Aorta (tissue), 5 donors: ENCODE measurements at places on chromosomes 7 and 10.

DNA sequence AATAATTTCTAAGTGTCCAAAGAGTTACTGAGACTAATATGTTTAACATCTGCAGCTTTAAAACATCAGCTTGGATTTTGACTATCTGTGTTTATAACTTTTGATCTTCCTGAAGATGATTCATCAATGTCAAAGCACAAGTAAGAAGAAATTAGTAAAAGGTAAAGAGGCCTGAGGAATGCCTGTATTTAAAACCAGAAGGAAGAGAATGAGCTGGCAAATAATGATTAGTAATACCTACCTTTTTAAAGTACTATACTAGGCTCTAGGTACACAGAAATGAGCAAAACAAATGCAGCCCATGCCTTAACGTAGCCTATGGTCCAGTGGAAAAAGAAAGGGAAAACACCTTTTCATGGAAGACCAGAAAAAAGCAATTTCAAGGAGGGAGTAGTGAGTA lies 158.0 kb downstream of the KCND2 start:
- DNase-seq = no peak

DNA sequence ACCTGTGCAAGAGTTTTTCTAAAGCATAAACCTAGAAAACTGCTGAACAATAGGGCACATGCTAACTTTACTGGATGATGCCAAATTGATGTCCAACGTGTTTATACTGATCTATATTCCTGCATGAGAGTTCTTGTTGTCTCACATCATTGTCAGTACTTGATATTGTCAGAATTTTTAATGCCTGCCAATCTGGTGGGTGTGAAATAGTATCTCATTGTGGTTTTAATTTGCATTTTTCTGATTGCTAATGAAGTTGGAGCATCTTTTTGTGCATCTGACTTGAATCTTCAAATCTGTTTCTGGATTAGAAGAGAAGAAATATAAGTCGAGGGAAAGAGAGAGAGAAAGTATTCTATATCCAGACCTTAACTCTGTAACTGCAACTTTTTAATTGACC lies 309.8 kb upstream of the KIAA1217 start:
- DNase-seq = no peak

DNA sequence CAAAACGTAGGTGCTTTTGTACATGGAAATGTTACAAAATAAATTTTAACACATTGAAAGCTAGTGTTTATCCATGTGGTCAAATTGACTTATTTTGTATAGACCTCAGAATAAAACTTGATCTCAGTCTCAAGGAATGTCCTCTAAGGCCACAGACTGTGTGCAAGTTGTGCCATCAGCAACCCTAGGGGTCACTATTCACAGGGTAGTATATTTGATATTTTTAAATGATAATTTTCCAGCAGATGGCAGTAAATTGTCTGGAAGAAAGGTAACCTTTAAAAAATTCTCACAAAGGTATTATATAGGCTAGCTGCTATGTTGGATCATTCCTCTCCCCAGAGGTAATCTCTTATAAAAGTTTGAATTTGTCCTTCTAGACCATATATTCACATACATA lies 12.9 kb upstream of the SNX10 start:
- no peak for DNase-seq

DNA sequence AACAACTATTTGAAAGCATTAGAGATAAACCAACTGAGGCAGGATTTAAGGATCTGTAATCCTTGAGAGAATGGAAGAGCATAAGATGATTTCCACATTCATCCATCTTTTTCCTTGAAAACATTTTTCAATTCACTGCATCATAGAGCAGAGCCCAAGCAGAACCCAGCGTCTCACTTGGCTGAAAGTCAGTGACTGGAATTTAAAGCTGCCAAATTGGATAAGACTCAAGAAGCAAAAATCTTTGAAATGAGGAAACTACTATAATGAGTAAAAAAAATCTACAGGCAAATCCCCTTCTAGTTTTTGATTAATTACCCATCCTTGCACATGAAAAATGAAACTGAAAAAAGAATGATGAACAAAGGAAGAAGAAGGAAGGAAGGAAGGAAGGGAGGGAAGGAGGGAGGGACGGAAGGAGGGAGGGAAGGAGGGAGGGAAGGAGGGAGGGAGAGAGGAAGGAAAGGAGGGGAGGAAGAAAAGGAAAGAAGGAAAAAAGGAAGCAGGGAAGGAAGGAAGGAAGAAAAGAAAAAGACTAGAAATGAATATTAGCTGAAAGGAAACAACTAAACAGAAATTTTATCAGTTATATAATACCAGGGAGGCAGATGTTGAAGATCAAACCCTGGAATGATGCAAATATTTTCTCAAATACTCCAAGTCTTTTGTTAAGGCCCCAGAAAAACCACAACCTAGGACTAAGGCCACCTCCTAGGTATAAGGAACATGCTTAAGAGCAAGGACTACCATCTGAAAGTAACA lies 336.3 kb upstream of the MAGI2 start:
- no peak for DNase-seq

- DNase-seq = peak; percentile 69
Measured at GRCh38 chr10:5616836-5617235, 49.6 kb downstream of the ASB13 start.

DNA sequence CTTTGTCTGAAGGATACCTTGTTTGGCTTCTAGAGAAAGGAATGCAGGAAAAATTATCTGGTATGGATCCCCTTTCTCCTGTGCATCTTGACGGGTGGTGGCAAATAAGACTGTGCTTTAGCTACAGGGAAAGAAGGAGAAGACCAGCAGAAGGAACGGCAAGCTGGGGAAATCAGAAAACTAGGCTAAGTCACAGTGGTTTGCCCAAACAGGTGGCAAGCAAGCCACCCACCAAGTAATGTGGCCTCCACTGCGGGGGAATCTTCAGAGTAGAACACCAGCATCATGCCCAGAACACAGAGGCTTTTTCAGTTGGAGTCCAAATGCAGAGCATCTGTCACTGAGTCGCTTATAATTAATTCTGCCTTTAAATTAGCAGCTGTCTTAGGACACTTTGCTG lies 282.8 kb downstream of the PHF14 start:
- DNase-seq = no peak

- no peak for DNase-seq
Measured at GRCh38 chr10:59908808-59909143, 2.4 kb upstream of the CCDC6 start.

GRCh38 chr7:4093035-4093434 lies 589.1 kb upstream of the FOXK1 start:
- no peak for DNase-seq

DNA sequence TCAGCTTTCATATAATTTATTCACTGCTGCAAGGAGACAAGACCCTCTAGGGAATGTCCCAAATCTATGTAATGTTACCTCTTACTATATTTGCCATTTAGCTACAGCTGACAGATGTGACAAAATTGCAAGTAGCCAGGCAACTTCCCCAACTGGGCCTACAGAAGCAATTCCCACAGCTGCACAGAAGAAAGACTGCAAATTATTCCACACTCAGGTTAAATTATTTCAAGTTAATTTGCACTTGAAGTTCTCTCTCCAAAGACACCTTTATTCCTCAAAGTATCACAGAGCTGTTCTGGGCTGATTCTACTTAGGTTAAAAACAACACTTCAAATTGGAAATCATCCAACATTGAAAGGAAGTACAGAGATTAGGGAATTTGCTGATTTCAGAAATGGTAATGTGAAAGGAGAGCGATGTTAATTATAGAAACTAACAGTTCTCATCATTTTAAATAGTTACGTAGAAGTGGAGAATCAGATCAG lies 133.6 kb downstream of the THSD7A start:
- DNase-seq = no peak

DNA sequence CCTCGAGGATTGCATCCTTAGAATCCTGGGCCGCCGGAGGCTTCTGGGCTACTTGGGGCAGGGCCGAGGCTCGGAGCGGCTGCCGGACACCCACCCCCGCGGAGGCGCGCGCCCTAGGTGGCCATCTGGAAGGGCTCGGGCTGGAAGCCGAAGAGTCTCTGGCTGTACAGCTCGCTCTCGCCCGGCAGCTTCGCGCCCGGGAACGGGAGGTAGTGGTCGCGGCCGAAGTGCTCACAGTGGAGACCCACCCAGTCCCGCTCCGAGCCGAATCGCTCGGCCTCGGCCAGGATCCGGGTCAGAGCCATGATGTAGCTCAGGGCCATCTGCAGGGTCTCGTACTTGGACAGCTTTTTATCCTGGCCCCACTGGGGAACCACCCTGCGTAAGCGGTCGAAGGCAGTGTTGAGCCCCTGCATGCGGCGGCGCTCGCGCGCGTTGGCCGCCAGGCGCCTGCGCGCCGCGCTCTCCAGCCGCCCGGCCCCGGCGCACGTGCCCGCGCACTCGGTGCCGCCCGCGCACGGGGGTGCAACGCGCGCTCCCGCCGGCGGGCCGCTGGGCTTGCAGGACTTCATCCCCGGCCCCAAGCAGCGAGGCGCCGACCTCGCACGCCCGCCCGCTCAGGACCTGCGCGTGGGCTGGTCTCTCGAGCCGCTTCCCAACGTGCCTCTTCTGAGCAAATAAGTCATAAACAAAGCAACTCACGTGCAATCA lies 652 bp downstream of the ATOH7 start:
- peak; percentile 63 for DNase-seq

- no peak for DNase-seq
Measured at GRCh38 chr7:10696064-10696463, 277.6 kb upstream of the PHF14 start.

DNA sequence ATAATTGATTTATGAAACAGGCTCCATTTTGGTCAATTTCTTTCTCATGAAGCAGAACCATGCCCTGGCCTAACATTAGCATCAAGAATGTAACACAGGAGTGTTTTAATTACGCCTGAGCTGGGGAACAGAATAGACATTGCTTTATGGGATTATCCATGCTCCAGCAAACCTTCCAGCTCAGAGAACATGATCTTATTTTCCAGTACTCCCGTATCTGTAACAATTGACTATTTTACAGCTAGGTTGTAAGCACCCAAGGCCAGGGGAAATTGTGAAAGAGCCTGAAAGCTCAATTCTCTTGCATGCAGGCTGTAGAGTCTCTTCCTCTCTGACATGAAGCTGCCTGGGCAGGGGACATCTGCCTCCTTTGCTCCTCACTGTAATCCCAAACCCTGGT lies 30.8 kb upstream of the CRYGN start:
- no peak for DNase-seq

- no peak for DNase-seq
Measured at GRCh38 chr10:109698086-109698485, 225.2 kb downstream of the XPNPEP1 start.

DNA sequence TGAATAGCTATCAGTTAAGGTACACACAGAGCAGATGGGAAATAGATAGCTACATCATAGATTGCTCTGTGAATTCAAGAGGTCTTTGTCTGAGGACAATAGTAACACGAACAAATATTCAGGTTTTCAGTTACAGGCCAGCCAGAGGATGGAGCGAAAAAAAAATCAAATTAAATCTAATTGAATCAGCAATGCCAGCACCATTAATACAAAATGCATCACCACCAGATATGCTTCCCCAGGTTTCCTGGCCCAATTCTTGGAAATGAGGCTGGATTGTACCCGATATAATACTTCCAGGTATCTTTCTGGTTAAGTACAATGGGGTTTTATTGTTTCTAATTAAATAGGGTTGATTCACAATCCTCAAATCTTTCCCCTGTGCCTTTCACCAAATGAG lies 975.8 kb upstream of the AUTS2 start:
- no peak for DNase-seq

DNA sequence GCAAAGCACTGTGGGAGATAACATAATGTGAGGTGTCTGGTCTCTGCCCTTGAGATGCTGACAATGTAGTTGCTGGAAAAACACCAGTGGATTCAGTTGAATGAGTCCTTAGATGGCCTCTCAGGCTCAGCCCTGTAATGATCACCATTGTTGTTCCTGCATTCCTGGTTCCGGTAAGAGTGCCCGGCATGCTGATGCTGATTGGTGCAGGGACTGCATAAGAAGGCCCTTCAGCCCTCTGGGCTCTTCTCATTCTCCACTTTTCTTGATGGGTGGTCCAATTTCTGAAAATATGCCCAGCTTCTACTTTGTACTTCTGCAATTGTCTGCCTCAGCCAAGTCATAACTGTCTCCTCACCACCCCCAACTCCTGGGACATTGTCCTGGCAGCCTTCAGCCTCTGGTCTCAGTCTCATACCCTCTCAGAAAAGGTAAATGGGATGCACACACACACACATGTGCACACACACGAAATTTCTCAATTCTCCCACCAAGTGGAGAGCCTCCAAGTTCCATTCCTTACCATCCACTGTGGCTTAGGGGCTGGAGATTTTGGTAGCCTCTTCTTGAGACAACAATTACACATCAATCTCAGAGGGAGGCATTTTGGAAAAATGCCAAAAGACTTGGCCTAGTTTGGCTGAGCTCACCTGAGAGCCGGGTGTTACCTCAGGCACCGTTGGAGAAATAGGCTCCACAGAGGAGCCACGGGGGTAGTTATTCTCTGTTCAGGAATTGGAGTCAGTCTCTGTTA lies 314.9 kb downstream of the RPS24 start:
- DNase-seq = no peak
